ENCODE measurements at places on chromosomes 3 and 15.

DNA sequence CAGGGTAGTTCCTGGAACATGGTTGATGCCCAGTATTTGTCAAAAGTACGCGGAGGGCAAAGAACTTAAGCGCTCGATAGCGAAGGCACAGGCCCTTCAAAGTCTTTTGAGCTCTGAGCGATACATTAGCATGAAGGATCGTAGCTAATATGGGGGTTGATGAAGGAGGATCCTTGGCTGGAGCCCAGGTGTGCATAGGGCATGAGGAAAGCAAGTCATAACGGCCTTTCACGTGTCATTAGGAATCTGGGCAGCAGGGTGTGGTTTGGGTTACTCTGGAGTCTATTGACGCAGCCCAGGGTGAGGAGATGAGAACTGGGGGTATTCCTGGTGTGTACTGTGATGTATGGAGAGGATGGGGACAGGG is 31.7 kb downstream of the SPINK8 start:
- H3K36me3 ChIP-seq: peaks cover 28% of the 10 kb centered on the region
- H3K27me3 ChIP-seq: peaks cover 4% of the 10 kb centered on the region
- H3K27ac ChIP-seq: peak overlapping the region; percentile 88

GRCh38 chr3:153209596-153209995 is 47.6 kb downstream of the RAP2B start:
- no peaks in the 10 kb centered on the region for H3K36me3 ChIP-seq
- DNase-seq: no peak
- H3K4me3 ChIP-seq: no peak overlapping the region
- H3K27ac ChIP-seq: no peak overlapping the region

DNA sequence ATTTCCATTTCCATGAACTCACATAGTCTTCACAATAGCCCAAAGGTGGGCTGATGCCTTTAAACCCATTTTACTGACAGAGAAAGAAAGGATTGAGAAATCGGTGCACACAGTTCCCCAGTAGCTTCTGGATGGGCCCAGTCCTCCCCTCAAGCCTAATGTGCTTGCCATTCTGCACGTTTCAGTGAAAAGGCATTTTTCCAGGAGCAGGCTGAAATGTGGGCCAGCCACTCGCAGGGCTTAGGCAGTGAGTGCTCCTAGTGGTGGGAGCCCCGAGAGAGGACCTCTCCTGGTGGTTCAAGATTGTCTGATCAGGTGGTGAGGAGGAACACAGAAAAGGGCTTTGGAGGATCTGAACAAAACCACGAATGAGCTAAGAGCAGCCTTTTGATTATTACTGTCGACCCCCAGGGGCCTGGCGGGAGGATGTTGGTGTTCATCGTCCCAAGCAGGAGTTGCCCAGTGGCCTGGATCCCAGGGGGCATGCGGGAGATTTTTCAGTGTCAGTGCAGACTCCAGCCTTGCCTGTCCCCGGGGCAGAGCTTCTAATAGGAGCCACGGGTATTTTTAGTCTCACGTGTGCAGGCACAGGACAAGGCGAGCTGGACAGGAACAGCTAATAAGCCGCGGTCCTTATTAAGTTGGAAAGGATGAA is 8.7 kb upstream of the KY start:
- H3K27me3 ChIP-seq: no peaks in the 10 kb centered on the region
- H3K4me3 ChIP-seq: no peak overlapping the region
- H3K4me1 ChIP-seq: peaks cover 5% of the 10 kb centered on the region
- H3K27ac ChIP-seq: no peak overlapping the region

DNA sequence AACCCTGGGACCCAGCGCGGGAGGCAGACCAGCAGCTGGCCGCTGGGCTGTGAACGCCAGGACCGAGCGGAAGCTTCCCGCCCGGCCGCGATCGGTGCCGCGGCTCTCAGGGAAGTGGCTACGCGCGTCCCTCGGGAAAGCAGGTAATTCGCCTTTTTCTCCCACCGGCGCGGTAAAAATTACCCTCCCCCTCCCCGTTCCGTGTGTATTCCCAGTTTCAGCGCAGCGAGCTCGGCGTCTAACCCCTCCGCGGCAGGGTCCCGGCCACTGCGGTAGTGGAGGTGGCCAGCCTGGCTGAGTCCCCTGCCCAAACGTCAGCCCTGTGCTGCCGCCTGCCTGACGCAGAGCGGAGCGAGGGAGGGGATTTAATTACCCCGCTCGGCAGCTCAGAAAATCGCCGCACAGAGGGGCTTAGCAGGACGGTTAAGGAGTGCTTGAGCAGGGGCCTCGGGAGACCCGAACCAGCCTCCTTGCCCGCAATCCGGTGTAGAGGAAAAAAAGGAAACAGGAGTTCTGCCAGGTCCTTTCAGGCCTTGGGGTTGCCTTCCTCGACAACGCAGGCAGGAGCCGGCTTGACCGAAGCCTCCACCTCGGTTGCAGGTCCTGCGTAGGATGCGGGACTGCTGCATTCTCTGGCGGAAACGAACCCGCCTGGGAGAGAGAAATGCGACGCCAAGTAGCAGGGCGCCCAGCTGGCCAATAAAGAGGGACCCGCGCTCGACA is 2.9 kb downstream of the GATA2 start:
- H3K4me1 ChIP-seq: peaks cover 27% of the 10 kb centered on the region
- no peaks in the 10 kb centered on the region for H3K36me3 ChIP-seq
- no peak for DNase-seq
- peak overlapping the region; percentile 21 for H3K4me3 ChIP-seq
- H3K27me3 ChIP-seq: peaks cover 99% of the 10 kb centered on the region
- no peak overlapping the region for H3K27ac ChIP-seq

DNA sequence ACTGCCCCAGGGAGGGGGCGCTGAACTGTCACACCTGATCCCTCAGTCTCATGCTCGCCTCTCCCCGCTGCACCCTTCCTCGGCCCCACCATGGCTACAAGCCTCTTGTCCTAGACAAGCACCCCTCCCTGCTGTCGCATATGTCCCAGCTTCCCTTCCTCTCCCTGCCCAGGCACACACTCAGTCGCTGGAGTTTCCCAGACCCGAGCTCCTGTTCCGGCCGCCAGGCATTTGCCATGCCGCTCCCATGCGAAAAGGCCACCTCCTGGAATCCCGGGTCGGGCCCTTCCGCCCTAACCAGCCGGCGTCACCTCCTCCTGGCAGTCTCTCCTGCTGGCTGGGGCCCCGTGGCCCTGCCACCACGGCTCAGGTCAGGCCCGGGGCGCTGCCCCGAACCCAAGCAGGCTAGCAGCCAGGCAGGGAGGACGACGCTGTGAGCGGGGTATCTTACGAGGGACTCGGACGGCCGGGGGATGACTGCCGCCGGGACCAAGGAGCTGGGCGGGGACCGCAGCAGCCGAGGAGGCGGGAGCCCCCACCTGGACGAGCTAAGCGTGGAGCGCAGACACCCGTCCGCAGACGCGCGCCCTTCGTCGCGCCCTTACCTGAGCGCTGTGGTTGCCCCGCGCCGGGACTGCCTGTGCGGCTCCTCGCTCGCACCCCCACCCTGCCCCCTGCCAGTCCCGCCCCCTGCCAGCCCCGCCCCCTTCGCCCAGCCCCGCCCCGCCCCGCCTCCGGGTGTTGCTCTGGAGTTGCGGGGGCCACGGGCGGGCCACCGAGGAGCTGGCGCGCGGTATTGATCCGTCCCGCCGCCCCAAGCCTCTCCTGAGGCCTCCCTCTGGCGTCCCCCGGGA is at the start of gene ALS2CL:
TSS of gene ALS2CL (minus strand) at position 642 of the 854 bp plus-strand sequence. CDS start 4,239 bp downstream, outside the sequence.
- H3K27ac ChIP-seq: no peak within 1 kb of the TSS
- DNase-seq: no peak
- peak within 1 kb of the TSS; percentile 20 for H3K4me3 ChIP-seq
- H3K36me3 ChIP-seq: no peaks in the 10 kb centered on the region

DNA sequence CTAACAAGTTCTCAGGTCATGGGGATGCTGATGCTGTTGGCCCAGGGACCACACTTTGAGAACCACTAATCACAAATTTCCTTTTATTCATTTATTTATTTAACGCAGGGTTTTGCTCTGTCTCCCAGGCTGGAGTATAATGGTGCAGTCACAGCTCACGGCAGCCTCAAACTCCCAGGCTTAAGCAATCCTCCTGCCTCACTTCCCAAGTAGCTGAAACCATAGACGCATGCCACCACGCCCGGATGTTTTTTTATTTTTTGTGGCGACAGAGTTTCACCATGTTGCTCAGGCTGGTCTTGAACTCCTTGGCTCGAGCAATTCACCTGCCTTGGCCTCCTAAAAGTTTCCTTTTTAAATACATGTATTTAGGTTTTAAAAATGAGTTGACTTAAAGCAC is 20.7 kb upstream of the ISLR2 start:
- H3K27me3 ChIP-seq: no peaks in the 10 kb centered on the region
- H3K4me1 ChIP-seq: no peaks in the 10 kb centered on the region
- no peaks in the 10 kb centered on the region for H3K36me3 ChIP-seq
- no peak overlapping the region for H3K27ac ChIP-seq
- no peak for DNase-seq
- no peak overlapping the region for H3K4me3 ChIP-seq

GRCh38 chr3:22609139-22609538 is 594.0 kb upstream of the UBE2E2 start:
- H3K36me3 ChIP-seq: no peaks in the 10 kb centered on the region
- DNase-seq: no peak
- H3K27me3 ChIP-seq: no peaks in the 10 kb centered on the region
- H3K4me1 ChIP-seq: no peaks in the 10 kb centered on the region
- H3K27ac ChIP-seq: no peak overlapping the region

DNA sequence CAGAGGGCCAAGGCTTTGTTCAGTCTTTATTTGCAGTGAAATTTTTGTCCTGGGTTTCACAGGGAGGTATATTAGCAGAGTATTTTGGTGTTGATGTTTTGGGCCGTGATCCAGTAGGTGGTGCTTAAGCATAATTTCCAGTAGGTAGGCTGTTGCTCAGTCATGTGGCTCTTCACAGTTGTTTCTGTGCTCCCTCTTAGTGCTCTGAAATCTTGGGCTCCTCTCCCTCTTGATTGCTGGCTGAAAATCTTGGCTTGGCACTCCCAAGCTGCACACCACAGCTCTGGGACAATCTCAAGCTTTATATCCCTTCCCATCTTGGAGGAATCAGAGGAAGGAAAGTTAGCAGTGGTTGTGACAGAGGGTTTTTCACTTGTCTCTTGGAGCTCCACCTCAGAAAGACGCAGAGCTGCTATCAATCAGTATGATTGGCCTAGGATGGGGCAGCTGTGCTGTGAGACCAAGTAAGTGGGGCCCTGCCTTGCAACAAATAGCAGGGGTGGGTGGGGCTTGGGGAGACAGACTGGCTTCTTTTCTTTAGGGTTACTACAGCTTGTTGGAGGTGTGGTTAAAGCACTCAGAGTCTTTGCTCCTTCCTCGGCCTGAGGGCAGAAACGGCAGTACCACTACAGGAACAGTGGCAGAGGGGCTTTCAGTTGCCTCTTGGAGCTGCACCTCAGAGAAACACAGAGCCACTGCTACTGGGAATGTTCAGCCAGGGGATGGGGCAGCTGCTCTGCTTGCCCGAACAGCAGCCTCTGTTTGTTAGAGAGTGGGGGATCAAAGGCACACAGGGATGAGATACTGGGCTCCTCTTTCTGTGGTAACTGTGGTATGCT is 627.0 kb downstream of the SI start:
- H3K36me3 ChIP-seq: no peaks in the 10 kb centered on the region
- no peak overlapping the region for H3K4me3 ChIP-seq
- no peak for DNase-seq
- H3K27ac ChIP-seq: no peak overlapping the region
- no peaks in the 10 kb centered on the region for H3K27me3 ChIP-seq
- no peaks in the 10 kb centered on the region for H3K4me1 ChIP-seq

DNA sequence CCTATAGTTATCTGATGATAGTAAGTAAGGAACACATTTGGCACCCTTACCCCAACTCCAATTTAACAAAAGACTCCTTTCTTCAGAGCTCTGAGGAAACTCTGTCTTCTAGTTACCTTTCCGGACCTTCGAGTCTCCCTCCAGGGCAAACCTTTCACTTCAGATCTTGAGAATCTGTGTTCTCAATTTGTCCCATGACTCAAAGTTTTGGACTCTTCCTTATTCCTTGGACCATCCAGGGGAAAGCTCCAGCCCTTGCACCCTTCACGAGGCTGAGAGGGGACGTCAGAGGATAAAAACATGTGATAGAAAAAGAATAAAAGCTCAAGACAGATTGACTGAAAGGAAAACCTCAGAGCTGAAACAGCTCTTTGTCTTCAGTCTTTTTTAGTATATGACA is 76.9 kb downstream of the CTNNB1 start:
- H3K4me1 ChIP-seq: peaks cover 7% of the 10 kb centered on the region
- H3K27me3 ChIP-seq: no peaks in the 10 kb centered on the region

DNA sequence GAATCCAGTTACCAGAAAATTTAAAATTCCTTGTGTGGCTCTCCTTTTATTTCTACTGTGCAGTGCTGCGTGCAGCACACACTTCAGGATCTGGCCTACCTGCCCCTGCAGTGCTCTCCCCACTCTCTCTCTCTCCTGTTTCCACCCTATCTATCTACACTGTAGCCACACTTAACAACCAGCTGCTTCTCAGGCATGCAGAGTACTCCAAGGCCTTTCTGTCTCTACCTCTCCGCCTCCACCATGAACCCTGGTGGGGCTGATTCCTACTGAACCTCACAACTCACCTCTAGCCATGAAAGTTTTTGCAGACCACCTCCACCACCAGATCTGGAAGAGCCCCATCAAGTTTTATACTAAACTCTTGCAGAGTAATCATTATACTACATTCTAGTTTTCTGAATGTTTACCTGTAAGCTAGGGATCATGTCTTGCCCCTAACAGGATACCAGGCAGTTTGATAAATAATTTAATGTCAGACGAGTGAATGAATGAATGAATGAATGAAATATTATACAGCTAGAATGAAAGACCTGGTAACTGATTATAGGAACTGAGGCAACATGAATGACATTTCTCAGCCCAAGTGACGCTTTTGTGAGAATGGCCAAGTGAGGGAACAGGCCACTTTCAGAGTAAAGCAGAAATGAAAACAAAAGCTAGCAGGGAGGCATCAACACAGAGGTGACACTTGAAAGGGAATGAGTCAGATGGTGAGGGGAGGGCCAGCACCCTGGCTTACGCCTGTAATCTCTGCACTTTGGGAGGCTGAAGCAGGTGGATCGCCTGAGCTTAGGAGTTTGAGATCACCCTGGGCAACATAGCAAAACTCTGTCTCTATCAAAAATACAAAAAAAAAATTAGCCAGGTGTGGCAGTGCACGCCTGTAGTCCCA is 363.5 kb downstream of the FOXP1 start:
- no peak overlapping the region for H3K4me3 ChIP-seq
- peaks cover 7% of the 10 kb centered on the region for H3K4me1 ChIP-seq
- no peak overlapping the region for H3K27ac ChIP-seq
- no peaks in the 10 kb centered on the region for H3K27me3 ChIP-seq

- H3K4me3 ChIP-seq: no peak overlapping the region
- peaks cover 25% of the 10 kb centered on the region for H3K36me3 ChIP-seq
- H3K4me1 ChIP-seq: peaks cover 45% of the 10 kb centered on the region
- no peak for DNase-seq
- H3K27ac ChIP-seq: no peak overlapping the region
These were observed 4.8 kb downstream of the TAGLN3 start for GRCh38 chr3:112003321-112004080.

DNA sequence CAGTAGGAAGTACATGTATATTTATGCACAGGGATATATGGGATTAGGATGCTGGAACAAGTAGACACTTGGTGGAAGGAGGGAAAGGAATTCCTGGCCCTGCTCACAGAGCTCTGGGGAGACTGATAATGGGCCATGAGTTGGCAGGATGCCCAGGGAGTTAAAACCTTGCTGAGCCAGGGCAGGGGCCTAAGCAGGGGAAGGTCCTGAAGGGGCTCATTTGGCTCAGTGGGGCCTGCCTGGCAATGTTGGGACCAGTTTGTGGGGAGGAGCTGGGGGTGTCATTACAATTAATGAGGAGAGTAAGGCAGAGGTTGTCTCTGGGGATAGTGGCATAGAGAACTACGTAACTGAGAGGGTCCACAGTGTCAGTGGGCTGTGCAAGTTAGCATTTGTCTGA is 124.2 kb upstream of the ADPGK start:
- H3K36me3 ChIP-seq: no peaks in the 10 kb centered on the region
- DNase-seq: no peak
- no peak overlapping the region for H3K27ac ChIP-seq
- H3K27me3 ChIP-seq: no peaks in the 10 kb centered on the region
